CD4-positive, CD25-positive, alpha-beta regulatory T cell (primary cell): ENCODE measurements at places on chromosomes 3 and 15.

DNA sequence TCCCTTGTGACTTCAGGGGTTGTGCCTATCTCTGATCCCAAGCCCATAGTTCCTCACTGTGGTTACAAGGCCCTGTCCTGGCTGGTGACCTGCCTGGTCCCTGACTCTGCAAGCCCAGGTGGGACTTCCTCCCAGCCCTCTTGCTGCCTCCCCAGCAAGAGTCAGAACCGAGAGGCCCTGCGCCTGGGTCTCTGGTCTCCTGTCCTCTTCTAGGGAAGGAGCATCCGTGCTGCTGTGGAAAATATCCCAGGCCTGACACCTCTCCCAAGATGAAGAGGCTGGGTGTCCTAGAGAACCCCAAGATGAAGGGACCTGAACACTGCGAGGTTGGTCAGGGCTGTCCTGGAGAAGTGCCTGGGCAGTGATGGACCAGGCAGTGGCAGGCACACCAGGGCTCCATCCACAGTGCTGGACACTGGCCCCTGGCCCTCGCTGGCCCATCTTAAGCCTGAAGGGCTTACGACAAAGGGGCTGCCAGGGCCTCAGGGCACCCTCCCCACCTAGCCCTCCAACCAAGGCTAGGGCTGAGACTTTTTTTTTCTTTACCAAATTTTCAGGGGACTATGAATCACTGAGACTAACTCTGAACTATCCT lies 32.7 kb downstream of the PTH1R start:
- no peak for DNase-seq

GRCh38 chr3:190722181-190722905 lies 140.2 kb downstream of the GMNC start:
- no peak for DNase-seq

- DNase-seq = no peak
These were observed 32.6 kb downstream of the HERC1 start for GRCh38 chr15:63801171-63801570.

DNA sequence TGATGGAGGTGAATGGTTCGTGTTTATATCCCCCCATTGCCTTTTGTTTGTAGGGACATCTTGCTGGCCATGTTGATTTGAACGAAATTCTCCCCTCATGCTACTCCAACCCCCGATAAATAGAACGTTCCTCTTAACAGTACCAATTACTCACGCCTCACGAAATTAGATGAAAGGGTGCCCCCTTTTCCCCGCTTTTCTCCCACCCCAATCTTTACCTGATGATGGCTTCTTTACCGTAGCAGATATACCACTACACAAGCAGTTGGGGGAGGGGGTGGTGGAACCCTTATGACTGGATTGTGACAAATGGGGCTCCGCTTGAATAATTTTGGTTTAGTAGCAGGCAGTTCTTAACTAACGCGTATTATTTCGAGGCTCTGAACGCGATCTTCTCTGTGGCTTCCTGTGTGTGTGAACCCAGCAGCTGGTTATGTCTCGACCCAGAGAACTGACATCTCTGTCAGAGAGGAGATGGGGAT lies 1.1 kb downstream of the PIAS1 start:
- peak; percentile 84 for DNase-seq

- DNase-seq = no peak
These were observed 357.1 kb downstream of the ZPLD1 start for GRCh38 chr3:102791641-102792589.

GRCh38 chr3:192409838-192410683 lies 317.3 kb downstream of the FGF12 start:
- DNase-seq = no peak

GRCh38 chr3:22569570-22569969 lies 633.6 kb upstream of the UBE2E2 start:
- no peak for DNase-seq
